NCI-H1436 treated with DMSO at 0.1 percent for 48 hours (cell line): ENCODE measurements at places on chromosomes 5 and 9.

- no peak for DNase-seq
These were observed 37.8 kb downstream of the RALGPS1 start for GRCh38 chr9:126952205-126952977.

DNA sequence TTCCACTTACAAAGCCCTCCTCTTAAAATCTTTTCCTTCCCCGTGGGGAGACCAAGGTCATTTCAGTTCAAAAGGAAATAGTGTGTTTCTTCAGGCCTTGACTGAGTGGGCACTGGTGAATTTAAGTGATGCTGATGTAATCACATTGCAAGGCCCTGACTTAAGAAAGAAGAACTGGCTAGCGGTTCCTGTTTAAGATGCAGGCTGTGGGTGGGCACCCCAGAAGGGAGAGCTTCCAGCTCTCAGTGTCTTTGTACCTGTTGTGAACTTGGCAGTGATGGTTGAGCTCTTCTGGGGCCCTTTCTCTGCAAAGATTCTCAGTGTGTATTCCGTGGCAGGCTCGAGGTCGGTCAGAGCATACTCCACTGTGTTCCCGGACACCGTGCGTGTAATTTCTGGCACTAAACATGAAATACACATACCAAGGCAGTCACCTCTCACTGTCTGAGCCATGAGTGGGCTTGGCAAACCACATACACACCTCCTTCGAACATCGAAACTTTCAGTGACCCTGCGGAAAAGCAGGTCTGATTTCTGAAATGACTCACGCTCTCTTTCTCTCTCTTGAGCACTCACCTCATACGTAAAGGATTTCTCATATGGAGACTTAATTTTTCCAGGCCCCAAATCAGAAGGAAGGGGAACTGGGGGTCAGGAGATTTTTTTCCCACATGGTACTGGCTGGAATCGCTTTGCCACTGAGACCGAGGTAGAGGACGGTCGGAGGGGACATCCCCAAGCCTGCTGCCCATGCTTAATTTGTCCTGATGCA, 81.9 kb downstream of the TNC start:
- no peak for DNase-seq

DNA sequence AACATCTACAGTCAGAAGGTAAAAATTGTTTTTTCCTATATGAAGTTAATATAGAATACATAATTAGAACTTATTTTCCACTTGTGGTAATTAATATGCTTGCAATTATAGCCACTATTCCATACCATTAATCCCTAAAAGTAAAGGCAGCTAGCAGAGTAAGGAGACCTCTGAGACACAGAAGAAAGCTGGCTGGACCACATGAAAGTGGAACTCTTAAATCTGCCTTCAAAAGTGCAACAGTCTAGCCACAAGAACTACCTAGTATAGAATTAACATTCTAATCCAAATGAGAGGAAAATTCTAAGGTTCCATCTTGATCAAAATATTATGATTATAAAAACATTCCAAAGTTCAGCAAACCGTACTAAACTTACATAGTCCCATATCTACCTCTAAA, 37.6 kb downstream of the ARL15 start:
- DNase-seq, result no peak

- DNase-seq, result peak; percentile 98
These were observed at the start of gene HMGCS1 for GRCh38 chr5:43313035-43313853. TSS of gene HMGCS1 (minus strand) at chr5:43313412. CDS start at chr5:43298965, 14,447 bp downstream.

DNA sequence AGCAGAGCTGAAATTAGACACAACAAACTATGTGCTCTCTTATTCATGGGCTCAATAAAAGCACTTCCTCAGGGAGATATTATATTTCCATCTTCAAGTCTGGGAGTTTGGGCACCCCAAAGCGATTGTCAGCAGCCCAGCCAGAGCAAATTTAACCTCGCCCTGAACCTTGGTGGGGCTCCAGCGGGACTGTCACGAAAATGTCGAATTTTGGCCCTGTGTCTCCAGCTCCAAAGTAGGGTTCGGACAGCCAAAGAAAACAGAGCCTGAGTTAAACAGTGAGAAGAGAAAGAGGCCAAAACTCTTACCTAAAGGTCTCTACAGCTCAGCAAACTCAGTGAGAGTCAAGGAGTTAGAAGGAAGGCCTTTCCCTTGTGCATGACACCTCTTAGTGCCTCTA, 432.9 kb downstream of the SPATA31D1 start:
- no peak for DNase-seq

DNA sequence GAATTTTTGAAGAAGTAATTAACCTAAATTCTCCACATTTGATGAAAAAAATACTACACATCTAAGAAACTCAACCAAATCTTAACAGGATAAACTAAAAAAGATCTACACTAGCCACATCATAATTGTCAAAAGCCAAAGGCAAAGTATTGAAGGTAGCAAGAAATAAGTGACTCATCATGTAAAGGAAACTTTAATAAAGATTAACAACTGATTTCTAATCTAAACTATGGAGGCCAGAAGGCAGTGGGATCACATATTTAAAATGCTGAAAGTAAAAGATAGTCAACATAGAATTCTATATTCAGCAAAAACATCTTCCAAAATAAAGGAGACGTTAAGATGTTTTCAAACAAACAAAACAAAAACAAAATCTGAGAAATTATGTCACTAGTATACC, 2002.9 kb downstream of the MAT2B start:
- no peak for DNase-seq

- no peak for DNase-seq
These were observed 101.9 kb downstream of the CD180 start for GRCh38 chr5:67094476-67095300.

GRCh38 chr5:124343451-124343867, 403.0 kb downstream of the ZNF608 start:
- DNase-seq, result no peak

DNA sequence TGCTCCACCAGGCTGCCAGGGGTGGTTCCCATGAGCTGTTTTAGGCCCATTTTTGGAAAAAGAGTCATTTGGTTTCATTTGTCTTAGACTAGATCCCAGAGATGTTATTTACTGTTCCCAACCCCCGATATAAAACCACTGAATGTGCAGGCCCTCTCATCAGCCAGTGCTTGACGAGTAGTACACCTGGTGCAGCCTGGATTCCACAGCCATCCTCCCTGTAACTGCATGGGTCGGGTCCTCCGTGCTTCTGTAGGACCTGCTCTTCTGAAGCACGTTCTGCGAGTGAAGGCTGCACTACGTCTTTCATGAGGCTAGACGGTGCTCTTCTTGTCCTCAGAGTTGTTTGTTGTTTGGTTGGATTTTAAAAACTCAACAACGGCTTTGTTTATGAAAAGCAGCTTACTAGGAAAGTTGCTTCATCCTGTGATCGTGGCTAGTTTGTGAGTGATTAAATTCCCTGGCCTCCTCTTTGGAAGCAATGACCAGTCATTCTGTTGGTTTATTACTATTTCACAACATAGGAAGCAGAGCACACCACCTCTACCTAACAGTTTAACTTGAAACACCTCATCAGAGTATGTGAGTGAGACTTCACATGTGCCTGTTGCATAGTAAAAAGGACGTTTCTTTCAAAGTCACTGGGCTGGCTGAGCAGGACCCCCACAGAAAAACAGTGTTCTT, 135.2 kb downstream of the AOPEP start:
- no peak for DNase-seq

DNA sequence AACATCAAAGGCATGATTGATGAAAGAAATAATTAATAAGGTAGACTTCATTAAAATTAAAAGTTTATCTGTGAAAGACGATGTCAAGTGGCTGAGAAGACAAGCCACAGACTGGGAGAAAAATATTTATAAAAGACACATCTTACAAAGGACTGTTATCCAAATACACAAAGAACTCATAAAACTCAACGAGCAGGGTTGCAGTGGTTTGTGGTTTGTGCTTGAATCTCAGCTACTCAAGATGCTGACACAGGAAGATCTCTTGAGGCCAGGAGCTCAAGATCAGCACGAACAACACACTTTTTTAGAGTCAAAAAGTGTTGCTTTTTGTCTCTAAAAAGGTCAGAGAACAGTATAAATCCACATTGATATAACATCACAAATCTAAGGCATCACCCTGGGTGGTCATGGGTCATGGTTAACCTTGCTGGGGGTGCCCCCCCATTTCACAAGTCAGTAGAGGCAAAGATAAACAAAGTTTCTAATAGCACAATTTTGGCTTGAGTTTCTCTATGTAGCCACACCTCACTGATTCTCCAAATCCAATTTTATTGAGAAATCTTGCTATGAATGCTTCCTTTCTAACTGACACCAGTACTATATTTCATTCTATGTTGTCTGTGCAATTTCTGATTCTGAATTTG, 342.9 kb upstream of the RPS23 start:
- no peak for DNase-seq

GRCh38 chr9:99083051-99083450, 21.9 kb upstream of the TGFBR1 start:
- DNase-seq, result no peak

- no peak for DNase-seq
These were observed 233.7 kb downstream of the ARHGEF28 start for GRCh38 chr5:73859696-73860095.

GRCh38 chr5:92687821-92688722, 892.9 kb downstream of the NR2F1-AS1 start:
- no peak for DNase-seq

GRCh38 chr5:135705941-135706466, 127.2 kb upstream of the CXCL14 start:
- no peak for DNase-seq

DNA sequence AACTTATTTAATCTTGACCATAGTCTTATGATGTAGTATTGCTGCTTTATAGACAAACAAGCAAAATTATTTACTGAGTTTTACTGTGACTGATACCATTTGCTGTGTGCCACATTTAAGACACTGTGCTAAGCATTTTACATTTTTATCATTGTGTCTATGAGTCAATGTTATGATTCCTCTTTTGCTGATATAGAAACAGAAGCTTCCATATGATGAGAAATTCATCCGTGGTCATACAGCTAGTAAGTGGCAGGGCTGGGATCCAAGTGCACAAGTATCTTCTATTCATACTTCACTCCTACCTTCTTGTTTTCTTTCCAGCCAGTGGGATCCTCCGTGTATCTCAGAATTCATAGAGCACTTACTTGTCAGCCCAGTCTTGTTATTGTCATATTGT, 17.1 kb upstream of the IFNK start:
- DNase-seq, result no peak

DNA sequence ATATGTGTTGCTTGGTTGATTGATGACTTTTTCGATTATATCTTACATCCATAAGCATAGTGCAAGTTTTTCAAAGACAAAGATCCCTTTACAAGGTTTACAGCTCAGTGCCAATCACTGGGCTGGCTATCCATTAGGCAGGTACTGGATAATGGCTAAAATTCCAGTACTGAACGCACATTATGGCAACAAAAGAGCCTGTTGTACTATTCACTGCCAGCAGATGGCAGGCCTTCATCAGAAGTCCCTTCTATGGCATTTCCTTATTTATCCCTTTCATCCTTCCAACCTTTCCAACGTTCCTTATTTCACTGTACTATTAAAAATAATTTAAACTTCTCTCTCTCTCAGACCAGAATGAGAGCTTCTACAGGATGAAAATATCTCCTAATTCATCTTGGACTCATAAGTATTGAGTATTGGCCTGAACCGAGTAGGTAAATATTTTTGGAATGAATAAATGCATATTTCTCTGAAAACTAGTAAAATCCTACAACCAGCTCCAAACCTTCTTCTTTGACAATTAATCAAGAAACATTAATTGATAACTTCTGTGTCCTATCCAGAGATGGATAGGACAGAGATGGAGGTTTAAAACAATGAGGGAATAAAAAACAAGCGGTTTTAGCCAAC, 6.7 kb upstream of the WNT8A start:
- DNase-seq, result no peak

GRCh38 chr5:150300496-150301169, 2.1 kb downstream of the ARSI start:
- DNase-seq, result no peak
